Activated CD4-positive, CD25-positive, alpha-beta regulatory T cell (primary cell): ENCODE measurements at places on chromosomes 3 and 15.

GRCh38 chr3:152266221-152266995 is 2.3 kb upstream of the MBNL1 start:
- no peak for DNase-seq

GRCh38 chr15:72199721-72200212 is 2.2 kb upstream of the GRAMD2A start:
- DNase-seq = peak; percentile 51

DNA sequence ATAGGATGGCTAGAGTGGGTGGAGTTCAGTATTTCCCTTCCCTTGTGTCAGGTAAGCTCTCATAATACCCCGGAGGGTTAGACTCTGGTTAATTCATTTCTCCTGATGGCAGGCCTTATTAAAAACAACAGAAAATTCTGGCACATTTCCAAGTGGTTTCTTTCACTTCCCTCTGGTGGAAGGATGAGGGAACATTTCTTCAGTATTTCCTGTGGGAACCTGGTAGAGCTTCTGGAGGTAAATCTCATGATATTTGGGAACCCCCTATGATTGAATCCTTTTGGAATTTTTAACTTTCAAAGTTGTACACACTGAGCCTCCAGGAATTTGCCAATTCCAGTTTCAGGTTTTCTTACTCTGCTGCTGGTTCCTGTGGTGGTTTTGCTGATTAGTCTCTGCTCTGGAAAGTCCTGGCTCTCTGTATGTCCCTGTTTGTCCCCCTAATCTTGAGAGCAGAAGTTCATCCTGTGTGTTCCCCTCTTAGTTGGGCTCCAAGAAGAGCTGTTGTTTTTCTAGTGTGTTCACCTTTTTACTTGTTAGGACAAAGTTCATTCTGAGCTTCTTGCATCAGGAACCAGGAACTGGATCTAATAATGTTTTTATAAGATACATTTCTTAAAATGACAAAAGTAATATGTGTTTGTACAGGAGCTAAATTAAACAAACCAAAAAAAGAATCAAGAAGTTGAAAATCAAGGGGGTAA is 12.1 kb downstream of the CHRNA7 start:
- DNase-seq = no peak

DNA sequence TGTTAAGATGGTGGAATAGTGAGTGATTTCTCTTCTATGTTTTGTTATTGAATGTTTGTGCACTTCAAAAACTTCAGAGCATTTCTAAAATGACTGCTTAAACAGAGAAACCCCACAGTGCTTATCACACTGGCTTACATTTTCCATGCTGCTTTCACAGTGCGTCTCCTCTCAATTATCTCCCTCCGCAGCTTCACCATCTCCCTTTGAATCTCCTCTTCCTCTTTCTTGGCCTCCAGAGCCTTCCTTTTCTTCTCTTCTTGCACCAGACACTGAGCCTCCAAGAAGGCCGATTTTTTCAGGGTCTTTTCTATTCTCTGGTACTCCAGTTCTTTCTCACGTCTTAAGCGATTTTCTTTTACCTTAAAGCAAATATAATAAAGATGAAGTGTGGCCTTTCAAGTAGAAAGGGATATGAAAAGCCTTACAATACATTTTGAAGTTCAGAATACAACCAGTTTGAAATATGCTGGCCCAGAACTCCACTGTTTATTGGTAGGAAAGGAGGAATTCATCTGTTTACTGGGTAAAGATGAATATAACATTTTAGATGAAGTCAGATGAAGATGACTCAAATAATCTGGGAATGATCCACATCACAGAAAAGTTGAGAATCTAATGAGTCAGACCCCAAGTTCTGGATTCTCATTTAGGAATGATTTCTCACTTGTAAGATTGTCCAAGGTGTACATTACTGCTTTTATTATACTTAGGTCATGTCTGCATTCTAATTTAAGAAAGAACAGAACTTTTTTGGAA is 21.4 kb downstream of the CCDC191 start:
- no peak for DNase-seq

DNA sequence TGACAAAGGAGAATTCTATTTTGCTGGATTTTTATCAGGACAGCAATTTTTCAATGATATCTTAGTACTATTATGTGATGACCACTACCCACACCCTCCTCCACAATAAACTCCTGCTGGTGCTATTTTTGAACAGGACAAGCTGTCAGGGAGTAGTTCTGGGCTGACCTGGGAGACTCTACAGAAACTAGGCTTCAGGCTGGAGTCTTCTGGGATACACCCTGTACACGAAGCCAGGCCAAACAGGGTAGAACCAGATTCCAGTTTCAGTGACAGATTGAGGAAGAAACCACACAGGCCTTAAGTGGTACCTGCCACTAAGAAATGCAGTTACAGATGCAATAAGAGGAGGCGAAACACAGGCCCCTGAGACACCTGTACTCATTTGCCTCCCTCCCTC is 12.8 kb downstream of the NMNAT3 start:
- no peak for DNase-seq

DNA sequence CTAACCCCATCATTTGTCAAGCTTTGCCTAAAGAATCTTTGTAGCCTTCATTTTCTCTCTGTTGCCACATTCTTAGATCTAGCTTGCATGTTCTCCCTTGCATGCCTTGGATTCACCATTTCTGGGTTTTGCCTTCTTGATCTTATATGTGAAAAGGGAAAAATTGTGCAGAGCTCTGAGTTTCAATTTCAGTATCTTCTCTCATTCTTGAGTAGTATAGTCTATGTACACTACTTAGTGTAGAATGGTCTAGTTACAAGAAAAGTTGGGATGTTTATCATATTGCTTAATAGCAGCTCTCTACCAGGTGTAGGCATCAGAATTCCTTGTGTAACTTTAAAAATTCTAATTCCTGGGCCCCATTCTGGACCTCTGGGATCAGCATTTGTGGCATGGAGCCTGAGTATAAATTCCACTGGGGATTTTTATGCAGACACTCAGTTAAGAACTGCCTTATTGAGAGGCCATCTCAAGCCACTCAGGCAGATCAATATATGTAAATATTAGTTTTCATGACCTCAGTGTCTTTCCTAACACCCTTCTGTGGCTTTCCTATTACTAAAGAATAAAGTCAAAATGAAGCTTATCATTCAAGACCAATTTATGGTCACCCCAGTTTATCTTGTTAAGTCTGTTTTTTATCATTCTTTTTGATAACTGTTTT is 23.4 kb downstream of the GTF2E1 start:
- no peak for DNase-seq

DNA sequence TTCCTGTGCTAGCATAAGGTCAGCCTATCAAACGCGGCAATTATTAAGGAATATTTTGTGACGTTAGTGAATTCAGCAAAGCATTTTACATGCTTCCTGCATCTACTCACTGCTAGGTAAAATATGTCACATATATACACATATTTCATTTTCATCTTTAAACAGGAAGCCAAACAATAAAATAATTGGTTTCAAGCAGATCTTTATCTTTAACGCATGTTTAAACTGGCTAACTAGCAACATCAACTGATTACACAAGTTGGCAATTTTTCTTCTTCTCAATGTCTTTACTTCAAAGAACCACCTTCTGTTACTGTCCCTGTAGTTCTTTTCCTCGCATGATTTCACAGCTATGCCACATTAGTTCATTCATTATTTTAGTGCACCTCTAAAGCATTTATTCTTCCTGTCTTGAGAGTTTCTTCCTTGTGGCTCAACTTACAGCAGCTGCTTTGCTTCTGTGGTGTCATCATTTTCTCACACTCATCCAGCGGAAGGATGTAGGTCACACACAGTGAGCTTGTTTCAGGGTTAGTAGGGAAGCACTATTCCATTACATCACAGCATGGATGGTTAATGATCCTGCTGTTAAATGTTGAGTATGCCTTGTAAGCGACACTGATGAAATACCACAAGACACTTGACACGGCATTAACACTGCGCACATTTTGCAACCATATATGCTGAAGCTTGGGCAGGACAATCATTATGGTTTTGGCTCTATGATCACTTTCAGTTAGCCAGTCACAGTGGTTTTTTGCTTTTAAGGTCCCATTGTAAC is 2.3 kb upstream of the BCHE start:
- DNase-seq = no peak

- DNase-seq = no peak
Measured at GRCh38 chr15:39455471-39455991, 125.3 kb upstream of the THBS1 start.

GRCh38 chr3:81816473-81817250 is 55.2 kb upstream of the GBE1 start:
- no peak for DNase-seq

GRCh38 chr3:60461267-60461666 is 790.0 kb downstream of the FHIT start:
- no peak for DNase-seq
